ENCODE measurements at places on chromosomes 11 and 22.

- DNase-seq, result no peak
These were observed 10.0 kb upstream of the OR5M1 start for GRCh38 chr11:56624661-56625110.

DNA sequence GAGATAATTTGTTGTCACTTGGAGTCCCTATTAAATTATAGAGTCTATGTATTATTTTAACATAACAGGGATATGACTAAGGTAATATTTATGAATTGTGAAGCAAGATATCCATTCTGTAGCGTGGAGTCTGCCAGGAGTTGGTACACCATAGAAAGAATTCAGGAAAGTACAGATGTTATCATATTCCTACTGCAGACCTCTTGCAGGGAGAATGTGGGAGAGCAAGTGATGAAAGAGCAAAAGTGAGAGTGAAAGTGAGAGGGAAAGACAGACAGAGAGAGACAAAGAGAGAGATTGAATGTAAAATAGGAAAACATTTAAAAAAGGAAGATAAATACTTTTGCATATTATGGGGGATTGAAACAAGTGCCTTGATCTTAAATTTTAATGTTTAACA, 468.8 kb downstream of the CNTN5 start:
- DNase-seq, result no peak

- DNase-seq, result no peak
These were observed 46.2 kb downstream of the CACNA1I start for GRCh38 chr22:39616781-39617180.

GRCh38 chr11:11501546-11502262, 120.1 kb downstream of the GALNT18 start:
- no peak for DNase-seq

DNA sequence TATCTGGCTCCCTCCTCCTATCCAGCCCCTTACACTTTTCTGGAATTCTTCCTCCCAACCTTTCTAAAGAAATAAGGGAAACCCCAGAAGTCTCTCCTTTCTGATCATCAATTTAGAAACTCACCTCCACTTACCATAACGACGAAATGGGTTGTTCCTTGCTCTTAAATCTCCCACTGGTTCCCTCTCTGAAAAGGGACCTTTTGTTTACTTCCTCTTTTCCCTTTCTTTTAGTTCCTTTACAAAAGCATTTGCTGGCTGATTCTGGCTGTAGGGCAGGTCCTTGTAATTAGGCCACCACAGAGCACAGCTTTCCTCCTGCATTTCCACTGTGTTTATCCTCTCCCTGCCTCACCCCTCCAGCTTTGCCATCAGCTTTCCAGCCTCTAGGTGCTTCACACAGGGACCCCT, 12.0 kb downstream of the JAML start:
- DNase-seq, result no peak
